ENCODE measurements at places on chromosomes 13 and 19.

DNA sequence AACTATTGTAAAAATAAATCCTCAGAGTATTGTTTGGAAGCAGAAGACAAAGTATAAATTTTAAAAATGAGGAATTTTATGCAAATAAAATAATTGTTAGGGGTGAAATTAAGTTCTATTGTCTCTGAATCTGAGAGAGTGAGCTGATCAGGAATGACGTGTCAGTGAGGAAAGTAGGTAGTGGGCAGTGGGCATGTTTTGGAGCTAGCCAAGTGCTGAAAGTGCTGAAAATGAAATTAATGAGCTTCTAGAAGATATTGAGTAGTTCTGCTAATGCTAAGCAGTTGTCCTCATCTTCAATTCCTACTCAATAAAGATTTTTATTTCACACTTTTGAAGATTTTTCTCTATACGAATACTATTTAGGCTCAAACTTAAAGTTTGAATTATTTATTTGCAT, 1167.8 kb upstream of the PCDH20 start:
- DNase-seq: no peak

DNA sequence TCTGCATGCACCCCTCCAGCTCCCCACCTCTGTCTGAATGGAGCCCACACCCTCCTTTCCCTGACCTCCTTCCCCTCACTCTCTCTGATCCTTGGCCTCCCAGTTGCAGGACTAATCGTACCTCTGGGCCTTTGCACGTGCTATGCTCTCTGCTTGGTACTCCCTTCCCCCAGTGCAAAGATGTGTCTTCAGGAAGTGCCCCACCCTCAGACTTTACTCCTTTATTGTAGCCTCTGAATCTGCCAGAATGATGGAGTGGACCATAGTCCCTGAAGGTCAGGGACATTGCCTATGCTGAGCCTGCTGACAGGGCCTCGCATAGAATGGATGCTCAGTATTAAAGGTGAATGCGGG, 1.3 kb upstream of the JUND start:
- DNase-seq: no peak

- DNase-seq: no peak
These were observed 36.7 kb downstream of the DCLK1 start for GRCh38 chr13:36094478-36094877.

GRCh38 chr13:98937911-98938381, 39.9 kb downstream of the DOCK9 start:
- DNase-seq: no peak

- peak; percentile 43 for DNase-seq
These were observed 28.8 kb downstream of the EPN1 start for GRCh38 chr19:55703790-55704215.

- no peak for DNase-seq
These were observed 17.4 kb downstream of the CCDC70 start for GRCh38 chr13:51879133-51879532.

DNA sequence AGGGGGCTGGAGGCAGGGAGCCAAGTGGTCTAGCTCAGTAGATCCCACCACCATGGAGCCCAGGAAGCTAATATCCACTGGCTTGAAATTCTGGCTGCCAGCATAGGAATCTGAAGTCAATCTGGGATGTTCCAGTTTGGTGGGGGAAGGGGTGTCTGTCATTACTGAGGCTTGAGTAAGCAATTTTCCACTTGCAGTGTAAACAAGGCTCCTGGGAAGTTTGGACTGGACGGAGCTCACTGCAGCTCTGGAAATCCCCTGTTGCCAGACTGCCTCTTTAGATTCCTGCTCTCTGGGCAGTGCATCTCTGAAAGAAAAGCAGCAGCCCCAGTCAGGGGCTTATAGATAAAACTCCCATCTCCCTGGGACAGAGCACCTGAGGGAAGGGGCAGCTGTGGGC, 349.2 kb upstream of the KLHL1 start:
- no peak for DNase-seq

- no peak for DNase-seq
These were observed 80.7 kb upstream of the SLITRK5 start for GRCh38 chr13:87590518-87590917.

- DNase-seq: no peak
These were observed 107.8 kb downstream of the EDNRB start for GRCh38 chr13:77810878-77811277.

GRCh38 chr13:77919246-77919920, 752 bp upstream of the EDNRB start:
- DNase-seq: no peak

GRCh38 chr19:5144545-5145179, 175.7 kb downstream of the KDM4B start:
- no peak for DNase-seq

DNA sequence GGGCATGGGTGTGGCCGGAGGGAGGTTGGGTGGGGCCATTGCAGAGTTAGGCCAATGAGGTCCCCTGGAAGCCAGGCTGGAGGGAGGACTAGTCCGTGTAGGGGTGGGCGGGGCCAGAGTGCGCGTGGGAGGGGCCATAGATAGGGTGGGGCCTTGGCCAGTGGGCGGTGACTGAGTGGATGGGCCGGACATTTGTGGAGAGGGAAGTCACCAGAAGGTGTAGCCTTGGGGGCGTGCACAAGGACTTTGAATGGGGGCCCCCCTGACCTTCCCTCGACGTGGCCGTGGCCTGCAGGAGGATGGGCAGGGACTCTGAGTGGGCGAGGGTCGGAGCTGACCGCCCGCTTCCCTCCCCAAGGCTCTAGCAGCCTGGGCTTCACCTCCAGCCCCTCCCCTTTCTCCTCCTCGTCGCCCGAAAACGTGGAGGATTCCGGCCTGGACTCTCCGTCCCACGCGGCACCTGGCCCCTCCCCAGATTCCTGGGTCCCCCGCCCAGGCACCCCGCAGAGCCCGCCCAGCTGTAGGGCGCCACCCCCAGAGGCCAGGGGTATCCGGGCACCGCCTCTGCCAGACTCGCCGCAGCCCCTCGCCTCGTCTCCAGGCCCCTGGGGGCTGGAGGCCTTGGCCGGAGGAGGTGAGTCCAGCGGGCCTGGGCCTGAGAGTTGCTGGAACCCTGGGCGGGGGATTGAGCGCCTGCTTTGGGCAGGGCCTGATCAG, 16.5 kb upstream of the B3GNT3 start:
- DNase-seq: peak; percentile 29

GRCh38 chr13:55345224-55345623, 1795.5 kb upstream of the PRR20A start:
- no peak for DNase-seq

DNA sequence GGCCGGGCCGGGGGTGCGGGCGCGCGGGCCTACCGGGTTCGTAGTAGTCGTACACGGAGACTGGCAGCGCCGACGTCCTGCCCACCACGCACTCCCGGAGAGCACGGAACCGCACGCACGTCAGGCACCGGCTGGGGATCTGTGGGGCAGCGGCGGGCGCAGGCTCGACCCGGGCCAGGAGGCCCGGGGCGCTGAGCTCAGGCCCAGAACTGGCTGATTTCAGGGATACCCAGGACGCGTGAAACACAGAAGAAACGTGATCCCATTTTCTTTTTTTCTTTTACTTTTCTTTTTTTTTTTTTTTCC, 9.0 kb downstream of the F2RL3 start:
- DNase-seq: no peak

DNA sequence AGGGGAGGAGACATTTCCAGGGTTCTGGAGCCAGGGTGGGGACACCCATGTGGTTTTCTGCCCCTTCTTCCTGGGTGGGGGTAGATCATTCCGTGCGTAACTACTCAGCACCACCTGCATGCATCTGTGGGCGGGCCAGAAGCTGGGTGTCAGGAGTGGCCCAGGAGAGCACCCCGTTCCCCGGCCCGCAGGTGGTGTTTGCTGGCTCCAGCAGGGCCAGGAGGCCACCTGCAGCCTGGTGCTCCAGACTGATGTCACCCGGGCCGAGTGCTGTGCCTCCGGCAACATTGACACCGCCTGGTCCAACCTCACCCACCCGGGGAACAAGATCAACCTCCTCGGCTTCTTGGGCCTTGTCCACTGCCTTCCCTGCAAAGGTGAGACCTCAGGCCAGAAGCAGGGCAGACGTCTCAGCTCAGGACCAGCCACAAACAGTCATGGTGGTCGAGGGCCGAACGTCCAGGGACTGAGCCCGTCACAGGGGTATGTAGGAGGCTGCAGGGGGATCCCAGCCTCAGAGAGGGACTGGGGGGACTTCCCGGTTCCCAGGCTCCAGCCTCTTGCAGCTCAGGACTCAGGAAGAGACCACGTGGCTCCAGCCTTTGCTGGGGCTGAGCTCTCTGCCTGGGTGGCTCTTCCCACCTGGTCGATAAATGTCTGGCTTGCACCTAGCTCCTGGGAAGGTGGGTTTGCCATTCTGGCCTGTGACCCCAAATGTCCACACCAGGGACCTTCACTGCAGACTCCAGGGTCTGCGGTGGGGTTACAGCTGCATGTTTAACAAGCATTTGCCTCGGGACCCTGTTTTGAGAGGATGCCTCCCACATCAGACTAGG, 1.6 kb downstream of the FSTL3 start:
- no peak for DNase-seq

DNA sequence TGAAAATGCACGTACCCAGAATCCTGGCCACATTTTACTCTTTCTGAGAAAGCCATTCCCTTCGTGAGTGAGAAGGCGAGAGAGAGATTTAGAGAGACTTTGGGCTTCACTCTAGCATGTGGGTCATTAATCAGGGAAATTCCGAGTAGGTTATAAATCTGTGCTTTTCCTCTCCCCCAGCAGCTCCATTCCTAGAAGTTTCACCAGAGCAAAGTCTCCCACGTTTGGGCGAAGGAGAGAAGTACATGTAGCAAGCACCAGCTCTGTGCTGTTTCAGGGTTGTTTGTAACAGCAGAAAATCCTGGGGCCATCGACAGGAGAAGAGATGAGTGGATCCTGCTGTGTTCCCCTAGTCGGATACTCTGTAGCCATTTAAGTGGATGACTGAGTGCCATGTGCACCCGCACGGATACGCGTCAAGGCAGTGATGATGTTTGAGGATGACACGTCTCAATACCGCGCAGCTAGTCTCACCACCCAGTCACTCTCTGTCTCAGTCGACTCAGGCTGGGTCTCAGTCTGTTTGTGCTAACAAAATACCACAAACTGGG, 131.8 kb upstream of the PEG3 start:
- DNase-seq: no peak

DNA sequence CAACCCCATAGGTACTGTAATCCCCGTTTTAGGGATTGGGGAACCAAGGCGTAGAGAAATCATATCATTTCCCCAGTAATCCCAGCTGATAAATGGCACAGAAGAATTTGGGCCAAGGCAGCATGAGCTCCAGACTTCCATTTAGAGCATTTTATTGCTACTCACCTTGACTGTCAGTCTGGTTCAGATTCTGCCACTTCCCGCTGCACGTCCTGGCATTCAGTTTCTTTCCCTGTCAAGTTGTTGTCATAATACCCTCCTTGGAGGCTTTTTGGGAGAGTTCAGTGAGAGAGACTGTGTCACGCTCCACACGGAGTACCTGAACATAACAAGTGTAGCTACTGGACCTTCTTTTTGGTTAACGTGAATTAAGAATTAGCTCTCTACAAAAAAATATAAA, 7.5 kb upstream of the C1QTNF9 start:
- DNase-seq: no peak

- DNase-seq: no peak
These were observed 1658.6 kb upstream of the MIR17HG start for GRCh38 chr13:89688918-89689317.

DNA sequence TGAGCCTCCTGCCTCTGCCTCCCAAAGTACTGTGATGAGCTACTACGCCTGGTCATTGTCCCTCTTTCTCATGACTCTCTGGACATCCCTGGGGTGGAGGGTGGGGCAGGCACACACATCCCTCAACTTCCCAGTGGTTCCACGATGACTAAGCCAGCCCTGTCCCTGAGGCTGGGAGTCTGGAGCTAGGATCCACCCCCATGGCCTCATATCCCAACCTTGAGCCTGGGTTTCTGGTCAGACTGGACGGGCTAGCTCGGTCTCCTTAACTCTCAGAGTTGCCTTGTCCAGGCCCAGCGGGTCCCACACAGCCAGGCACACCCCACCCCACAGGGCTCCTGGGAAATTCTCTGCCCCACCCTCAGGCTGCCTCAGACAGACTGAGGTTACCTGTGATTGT, 19.6 kb downstream of the IER2 start:
- no peak for DNase-seq

DNA sequence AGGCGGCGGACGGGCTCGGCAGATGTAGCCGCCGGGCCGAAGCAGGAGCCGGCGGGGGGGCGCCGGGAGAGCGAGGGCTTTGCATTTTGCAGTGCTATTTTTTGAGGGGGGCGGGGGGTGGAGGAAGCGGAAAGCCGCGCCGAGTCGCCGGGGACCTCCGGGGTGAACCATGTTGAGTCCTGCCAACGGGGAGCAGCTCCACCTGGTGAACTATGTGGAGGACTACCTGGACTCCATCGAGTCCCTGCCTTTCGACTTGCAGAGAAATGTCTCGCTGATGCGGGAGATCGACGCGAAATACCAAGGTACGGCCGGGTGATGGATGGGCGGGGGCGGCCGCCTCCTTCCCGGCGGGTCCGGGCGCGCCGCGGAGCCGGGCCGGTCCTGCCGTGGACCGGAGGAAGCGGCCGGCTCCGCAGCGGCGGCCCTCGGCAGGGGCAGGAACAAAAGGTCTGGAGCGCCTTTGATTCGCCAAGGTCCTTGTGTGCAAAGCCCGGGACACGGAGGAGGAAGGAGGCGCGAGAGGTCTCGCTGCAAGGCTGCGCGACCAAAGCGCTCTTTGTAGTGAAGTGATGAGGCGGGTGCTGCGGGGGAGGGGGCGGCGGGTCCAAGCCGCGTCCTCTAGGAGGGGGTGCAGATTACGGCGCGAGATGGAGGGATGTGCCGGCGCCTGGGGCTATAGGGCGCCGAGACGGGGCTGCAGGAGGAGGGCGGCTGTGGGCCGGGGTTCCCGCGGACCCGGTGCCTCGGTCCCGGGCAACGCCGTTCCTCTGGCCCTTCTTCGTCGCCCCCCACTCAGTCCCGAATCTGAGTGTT, 689 bp downstream of the ING1 start:
- DNase-seq: peak; percentile 78

- DNase-seq: no peak
These were observed 78.7 kb downstream of the MBD3L1 start for GRCh38 chr19:8910775-8911414.

DNA sequence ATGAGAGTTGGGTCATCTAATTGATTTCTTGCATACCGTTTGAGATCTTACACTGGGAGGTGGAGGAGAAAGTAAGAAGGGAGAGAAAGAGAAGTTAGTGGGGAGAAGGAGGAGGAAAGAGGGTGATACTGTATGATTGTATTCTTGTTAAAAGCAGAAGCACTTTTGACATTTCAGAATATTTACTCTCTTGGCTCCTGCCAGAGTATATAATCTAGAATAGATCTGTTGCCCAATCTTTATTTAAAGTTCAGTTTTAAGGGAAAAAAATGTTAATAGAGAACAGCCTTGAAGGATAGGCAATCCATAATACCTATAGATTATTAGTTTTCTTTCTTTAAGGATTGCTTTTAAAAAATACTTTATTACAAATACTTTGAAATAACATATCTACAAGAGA, 41.5 kb downstream of the PDS5B start:
- no peak for DNase-seq

- DNase-seq: no peak
These were observed 20.1 kb upstream of the RAB20 start for GRCh38 chr13:110581506-110582185.

DNA sequence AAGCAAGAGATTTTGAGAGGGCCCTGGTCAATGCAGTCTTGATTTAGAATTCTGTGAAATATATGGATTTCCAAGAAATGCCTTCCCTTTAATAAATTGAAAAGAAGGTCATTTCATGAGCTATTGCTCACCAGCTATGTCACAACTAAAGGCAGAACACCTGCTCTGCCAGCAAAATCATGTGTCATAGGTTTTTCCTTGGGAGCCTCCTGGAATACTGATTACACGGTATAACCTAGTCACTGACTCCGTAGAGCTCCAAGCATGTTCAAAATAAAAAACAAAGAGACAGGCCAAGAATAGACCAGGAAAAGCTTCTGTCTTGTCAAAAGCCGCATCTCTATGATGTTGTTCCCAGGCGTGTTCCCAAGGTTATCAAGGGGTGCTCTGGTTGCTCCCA, 45.5 kb downstream of the HSPH1 start:
- DNase-seq: no peak

All from activated CD4-positive, alpha-beta T cell treated with anti-CD3 and anti-CD28 coated beads, Interleukin-2, amount 50 U/mL, for 1 hour (primary cell).